Activated T-helper 1 cell treated with Interleukin-2 at 50 U/mL for 16 hours (primary cell): ENCODE measurements at places on chromosomes 2 and 18.

DNA sequence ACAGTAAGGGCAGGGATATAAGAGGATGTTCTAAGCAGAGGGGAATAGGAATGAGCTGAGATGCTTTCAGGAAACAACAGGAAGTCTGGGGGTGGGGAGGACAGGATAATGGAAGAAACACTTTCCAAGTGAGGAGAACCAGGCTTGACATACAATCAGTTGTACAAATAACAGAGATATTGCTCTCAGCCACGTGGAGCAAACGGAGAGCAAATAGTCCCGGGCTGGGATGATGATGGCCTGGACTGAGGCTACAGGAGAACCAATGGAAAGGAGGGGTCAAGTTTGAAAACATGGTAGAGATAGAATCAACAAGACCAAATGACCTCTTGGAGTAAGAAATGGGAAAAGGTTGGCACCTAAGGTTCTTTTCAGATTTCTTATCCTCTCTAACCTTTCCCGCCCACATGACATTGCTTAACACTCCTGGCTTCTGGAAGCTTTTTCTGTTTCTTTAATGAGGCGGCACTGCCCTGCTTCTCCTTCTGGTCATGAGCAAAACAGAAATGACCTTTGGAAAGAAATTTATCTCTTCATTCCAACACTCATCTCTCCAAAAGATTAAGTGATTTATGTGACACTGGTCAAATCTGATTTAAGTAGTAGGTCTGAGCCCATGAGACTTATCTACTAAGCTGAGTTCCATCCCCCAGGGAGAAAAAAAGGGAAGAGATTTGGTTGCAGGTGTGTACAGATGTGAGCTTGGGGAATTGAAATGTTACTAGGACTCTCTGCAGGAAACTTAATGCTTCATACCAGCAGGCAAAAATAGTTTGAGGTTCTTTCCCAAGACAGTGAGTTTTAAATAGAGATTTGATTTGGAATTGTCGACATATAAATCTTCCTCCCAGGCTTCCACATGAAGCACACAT lies 442.9 kb upstream of the HNRNPA3 start:
- DNase-seq: no peak

DNA sequence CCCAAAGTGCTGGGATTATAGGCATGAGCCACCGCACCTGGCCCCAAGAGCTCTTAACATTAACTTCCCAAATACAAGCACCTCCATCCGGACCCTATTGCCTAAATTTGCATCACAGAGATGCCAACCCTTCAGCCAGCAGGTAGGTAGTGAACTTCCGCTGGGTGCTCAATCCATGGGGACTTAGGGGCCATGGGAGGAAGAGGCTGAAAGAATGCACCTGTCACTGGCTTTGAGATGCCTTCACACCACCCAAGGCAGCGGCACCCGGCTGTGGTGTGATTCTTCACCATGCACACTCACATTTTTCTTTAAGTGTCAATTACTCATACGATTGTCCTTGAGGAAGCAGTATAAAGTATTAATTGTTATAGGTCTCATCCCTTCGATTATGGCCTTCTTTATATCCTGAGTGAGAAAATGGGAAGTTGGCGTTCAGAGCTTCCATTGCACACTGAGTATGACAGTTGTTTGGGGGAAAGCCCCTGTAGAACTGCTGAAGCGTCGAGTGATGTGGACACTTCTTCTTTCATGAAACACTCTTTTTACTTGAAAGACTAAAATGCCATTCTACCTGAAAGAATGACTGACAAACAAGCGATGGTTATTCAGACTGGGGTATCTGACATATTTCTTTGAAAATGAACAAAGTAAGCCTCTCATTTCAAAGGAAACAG lies 51.8 kb upstream of the BIN1 start:
- no peak for DNase-seq

GRCh38 chr2:35365859-35366258 lies 989.7 kb upstream of the CRIM1 start:
- DNase-seq: no peak

DNA sequence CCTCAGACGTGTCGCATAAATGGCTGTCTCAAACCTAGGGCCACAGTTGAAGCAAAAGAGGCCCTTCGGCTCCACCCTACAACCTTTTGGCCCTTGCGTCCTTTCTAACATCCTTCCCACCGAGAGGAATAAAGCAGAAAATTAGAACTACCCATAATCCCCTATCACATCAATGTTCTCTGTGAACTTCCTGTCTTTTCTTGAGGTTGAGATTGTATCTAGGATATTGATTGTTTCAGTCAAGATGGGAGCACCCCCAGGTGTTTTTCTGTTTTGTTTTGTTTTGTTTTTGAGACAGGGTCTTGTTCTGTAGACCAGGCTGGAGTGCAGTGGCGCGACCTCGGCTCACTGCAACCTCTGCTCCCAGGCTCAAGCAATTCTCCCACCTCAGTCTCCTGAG lies 23.6 kb downstream of the INPP5D start:
- DNase-seq: no peak

GRCh38 chr2:41378420-41378819 lies 669.4 kb upstream of the PKDCC start:
- DNase-seq: no peak

DNA sequence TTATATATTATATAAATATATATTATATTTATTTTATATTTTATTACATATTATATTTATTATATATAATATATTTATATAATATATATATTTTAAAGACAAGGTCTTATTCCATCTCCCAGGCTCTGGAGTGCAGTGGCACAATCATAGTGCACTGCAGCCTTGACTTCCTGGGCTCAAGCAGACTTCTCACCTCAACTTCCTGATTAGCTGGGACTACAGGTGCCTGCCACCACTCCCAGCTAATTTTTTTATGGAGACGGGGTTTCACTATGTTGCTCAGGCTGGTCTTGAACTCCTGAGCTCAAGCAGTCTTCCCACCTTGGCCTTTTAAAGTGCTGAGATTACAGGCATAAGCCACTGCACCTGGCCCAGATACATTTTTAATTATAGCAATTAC lies 110.0 kb downstream of the PHLPP1 start:
- DNase-seq: no peak

DNA sequence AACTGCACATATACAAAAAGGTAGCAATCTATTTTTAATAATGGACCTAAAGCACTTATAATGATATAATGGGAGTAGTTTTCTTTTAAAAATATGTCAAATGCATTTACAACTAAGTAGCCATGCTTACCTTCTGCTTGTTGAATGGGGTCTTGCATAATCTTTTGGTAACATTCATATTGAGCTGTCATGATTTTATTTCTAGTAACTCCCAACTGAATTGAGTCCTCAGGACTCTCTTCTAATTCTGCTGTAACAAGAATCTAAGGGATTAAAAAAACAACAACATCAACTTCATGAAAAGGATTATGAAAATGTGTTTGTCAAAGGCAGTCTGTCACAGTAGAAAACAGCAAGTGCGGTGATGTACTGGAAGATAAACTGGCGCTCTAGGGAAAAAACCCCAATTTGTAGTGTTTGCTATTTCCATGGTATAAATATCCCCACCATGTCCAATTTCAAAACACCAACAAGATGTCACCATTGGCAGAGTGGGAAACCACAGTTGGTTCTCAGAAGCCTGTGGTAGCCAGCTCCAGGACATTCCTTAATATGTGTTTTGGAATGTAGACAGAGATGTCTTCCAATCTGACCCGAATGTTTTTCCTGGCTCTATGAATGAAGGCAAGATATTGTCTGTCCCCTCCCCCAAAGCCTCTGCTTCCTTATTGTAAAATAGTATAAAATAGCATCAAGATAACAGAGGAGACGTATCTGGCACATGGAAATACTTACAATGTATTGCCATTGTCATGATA lies 64.8 kb downstream of the CALCRL start:
- no peak for DNase-seq

- no peak for DNase-seq
These were observed 27.7 kb upstream of the LYPD1 start for GRCh38 chr2:132697556-132698205.

DNA sequence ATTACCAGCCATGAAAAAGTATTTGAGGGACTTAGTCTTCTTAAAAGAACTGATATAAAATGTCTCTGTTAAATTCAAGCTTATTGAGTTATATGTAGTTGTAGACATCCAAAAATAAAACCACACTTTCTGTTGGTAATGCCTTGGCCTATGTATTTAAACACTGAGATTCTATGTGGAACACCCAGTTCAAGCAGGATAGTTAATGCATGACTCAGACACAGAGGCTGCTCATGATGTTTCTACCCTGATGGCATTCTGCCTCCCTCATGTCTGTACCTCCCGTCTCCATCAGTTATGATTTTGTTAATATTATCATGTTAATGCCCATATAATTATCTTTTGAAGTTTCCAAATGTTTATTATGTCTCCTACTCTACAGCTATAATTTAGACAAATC lies 164.5 kb downstream of the XIRP2 start:
- DNase-seq: no peak

DNA sequence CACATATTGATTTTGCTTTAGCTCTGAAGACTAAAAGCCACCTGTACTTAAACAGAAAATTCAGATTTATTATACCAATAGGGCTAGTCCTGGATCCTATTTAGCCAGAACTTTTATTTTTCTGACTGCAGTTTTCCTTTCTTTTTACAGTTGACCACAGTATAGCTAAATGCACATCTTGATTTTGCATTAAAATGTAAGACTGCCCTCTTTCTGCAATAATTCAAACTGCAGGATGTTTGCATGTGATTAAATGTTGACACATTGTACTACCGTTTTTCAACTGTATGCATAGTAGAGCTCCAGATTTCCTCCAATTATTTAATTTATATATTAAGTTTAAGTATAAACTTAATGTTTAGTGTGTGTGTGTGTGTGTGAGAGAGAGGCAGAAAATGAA lies 1262.9 kb downstream of the SUCLG1 start:
- no peak for DNase-seq

DNA sequence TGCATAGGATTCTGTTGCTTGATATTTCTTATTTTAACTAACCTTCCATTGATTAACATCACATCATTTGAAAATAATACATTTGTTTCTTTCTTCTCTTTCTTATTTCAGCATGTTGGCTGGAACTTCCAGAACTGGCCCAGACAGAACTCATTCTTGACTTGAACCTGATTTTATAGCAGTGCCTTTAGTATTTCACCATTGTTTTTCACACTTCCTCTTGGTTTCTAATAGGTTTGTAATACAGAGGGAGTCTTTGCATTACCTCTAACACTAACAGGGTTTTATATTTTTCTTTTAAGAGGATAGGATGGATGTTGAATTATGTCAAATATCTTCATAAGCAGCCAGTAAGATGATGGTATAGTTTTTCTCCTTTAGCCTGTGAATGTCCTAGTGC lies 39.2 kb downstream of the SEMA4F start:
- no peak for DNase-seq

DNA sequence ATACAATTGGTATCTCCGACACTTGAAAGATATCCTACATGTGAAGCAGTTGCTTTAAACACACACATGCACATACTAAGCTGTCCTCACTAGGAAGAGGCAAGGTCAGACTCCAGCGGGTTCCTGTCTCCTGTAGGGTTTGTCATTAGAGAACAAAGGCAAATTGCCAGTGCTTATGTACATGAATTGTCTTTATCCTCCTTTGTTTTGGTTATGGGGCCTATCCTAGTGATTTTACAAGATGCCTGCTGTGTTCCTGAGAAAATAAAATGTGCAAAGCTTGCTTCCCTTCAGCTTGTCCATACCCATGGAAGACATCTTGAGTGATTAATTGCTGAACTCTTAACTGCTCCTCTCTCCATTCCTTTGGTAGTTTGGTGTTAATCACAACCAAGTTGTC lies 86.7 kb upstream of the SLC39A10 start:
- no peak for DNase-seq

DNA sequence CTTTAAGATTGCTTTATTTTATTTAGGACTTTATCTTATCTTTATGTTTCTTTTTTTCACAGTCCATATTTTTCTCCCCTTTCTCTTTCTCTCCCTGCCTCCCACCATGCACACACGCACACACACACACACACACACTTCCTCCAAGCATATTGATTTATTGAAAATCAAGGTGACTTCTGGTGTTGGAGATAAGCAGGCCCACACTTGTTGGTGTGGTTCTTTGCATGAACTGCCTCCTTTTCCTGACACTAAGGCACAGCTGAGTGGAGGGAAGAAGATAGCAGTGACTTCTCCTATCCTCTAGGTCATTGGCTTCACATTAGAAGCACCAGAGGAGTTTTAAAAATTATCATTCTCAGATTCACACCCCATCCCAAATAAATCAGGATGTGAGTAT lies 18.0 kb downstream of the TBR1 start:
- no peak for DNase-seq

- no peak for DNase-seq
These were observed 31.0 kb upstream of the EPB41L3 start for GRCh38 chr18:5574843-5575242.

DNA sequence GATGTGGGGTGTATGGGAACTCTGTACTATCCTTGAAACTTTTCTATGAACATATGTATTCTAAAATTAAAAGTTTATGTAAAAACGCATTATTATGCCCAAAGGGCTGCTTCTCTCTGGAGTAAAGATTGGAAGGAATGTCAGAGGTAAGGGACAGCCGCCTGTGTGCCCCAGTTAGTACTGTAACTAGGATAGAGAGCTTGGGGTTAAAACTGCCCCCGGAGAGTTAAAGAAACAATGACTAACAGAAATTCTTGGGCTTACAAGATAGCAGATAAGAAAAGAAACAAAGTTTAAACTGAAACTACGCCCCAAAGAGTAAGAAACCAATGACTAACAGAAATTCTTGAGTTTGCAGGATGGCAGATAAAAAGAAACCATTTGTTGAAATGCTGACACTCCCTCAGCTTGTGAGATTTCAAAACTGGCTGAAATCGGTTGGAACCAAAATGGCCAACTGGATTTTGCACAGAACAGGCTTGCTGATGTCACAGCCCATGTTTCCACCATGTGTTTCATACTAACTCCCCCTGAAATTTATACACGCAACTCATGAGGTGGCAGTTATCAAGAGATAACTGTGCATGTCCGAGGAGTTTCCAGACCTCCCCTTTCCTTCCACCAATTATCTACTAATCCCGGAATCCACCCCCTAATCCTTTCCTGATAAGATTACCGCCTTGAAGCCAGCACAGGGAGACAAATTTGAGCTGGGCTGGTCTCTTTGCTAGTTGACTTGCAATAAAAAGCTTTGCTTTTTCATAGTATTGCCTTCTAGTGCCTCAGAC lies 8.7 kb upstream of the TXNDC2 start:
- no peak for DNase-seq

- no peak for DNase-seq
These were observed 78.5 kb downstream of the RHOB start for GRCh38 chr2:20525041-20526035.

- no peak for DNase-seq
These were observed 6.8 kb downstream of the SRSF7 start for GRCh38 chr2:38744399-38744780.
